ENCODE measurements at places on chromosomes 16 and 17.
A peak's percentile ranks its signal among the peaks of the same experiment; 100 is the strongest.

GRCh38 chr16:2500918-2501750 is 12.6 kb upstream of the ATP6V0C start:
- DNase-seq = peak; percentile 52

GRCh38 chr16:65339062-65339461 is 217.2 kb upstream of the CDH11 start:
- no peak for DNase-seq

DNA sequence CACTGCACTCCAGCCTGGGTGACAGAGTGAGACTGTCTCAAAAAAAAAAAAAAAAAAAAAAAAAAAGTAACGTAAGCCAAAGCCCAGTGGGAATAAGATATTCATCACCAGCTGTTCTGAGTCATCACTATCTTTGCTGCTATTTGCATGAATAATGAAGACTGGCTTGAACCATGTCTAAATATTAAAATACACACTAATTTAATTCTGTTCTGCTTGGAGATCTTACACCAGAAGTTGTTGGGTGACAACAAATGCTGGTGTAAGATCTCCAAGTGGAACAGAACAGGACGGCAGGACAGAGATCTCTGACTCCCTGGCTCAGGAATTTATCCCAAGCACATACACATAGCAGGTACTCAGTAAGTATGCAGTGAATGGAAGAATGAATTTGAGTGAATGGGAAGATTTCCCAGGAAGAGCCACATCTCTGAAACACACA is 19.6 kb downstream of the DNAH17 start:
- DNase-seq = no peak

DNA sequence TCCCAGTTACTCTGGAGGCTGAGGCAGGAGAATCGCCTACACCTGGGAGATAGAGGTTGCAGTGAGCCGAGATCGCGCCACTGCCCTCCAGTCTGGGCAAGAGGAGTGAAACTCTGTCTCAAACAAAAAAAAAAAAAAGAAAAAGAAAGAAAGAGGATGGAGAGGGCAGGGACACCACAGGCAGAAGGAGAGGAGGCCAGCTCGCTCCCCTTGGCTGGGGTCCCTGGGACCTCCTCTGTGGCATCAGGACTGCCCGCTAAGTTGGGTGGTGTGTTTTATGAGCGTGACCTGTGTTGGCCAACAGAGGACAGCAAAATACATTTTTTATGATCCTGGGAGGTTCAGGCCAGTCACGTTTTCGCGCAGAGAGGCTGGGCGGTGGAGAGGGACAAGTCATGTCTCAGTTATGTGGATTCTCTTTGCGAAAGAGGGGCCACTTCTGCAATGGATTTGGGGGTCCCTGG is 229.6 kb downstream of the MRTFB start:
- no peak for DNase-seq

GRCh38 chr17:44005527-44006271 is 1.3 kb downstream of the NAGS start:
- no peak for DNase-seq
